Mesangial cell (primary cell): ENCODE measurements at places on chromosomes 2 and 18. TPM values are rescaled to one million over a fixed set of nuclear protein-coding genes. Genes with fewer than 3 reads are reported as not detected.

The COLEC12 gene
- 1.6 and 9.4 TPM in 2 replicates for total RNA-seq

The EVA1A gene
- 80.2 and 109 TPM in 2 replicates for total RNA-seq

The CHST9 gene
- 0.81 and 2.0 TPM in 2 replicates for total RNA-seq

The REG3A gene
- not detected in 2 replicates for total RNA-seq

The CLEC4F gene
- total RNA-seq: not detected in 2 replicates
